ENCODE measurements at places on chromosomes 6 and 20. TPM values are rescaled to one million over a fixed set of nuclear protein-coding genes. Genes with fewer than 3 reads are reported as not detected.

The SLC17A2 gene
- not detected for polyA plus RNA-seq

The RAMACL gene
- polyA plus RNA-seq, result 0.77 TPM

The MARCKS gene
- polyA plus RNA-seq, result 67.4 TPM

DNA sequence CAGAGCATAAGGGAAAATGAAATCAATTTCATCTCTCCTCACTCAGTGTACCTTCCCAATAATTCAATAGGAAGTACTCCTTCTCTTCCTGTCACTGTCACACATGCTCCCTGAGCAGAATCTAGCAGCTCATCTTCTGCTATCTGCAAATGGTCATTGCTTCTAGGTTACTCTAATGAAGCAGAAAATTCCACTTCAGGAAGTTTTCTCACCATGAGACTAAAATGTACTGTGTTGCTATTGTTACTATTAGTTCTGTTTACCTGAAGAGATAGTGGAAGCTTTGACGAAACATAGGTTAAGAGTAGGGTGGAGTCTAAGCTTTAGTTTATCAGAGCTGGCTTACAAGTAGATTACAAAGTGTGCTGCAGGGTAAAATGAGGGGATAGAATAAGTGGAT is 52.8 kb downstream of the RFX6 start:
- no peak for DNase-seq

DNA sequence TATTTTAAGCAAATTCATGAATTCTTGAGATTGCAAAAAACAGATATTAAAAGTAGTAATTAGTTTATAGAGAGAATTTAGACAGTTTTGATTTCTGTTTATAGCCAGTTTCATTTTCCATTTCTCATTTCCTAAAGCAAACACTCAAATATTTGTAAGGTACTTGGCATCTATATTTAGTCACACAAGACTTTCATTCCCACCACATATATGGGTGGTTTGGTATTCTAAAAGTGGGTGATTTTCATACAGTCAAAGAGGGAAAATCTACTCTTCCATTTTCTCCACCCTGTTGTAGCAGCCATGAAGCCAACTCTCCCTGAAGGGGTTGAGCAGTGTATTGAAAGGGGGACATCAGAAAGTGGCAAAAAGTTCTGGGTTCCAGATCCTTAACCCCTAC is 181.1 kb upstream of the SUPT3H start:
- DNase-seq, result no peak

All from lung (tissue), 17 donors.